ENCODE measurements at places on chromosomes 2 and 18. TPM values are rescaled to one million over a fixed set of nuclear protein-coding genes. Genes with fewer than 3 reads are reported as not detected.

Gene PRSS56
- total RNA-seq = not detected

Gene HOXD11
- not detected for total RNA-seq

DNA sequence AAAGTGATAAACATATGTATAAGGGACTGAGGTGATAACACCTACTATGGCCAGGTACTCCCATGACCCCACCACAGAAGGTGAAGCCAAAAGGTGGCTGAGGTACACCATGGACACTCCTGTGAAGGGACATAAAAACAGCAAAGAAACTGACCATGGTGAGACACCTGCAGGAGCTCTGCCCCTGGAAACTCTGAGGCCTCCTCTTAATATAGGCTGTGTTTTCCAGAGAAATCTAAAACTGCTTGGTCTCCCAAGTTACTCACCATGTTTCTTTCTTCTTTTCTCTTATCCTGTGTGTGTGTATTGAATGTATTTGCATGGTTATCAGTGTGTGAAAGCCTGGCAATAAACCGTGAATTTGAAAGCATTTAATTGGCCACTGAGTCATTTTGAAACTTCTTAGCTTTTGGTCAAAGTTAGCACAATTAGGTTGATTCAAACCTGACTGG is 739.3 kb upstream of the GCFC2 start:
- no peak for DNase-seq

- peak; percentile 44 for DNase-seq
These were observed 15.0 kb upstream of the SERPINB3 start for GRCh38 chr18:63676526-63677323.

DNA sequence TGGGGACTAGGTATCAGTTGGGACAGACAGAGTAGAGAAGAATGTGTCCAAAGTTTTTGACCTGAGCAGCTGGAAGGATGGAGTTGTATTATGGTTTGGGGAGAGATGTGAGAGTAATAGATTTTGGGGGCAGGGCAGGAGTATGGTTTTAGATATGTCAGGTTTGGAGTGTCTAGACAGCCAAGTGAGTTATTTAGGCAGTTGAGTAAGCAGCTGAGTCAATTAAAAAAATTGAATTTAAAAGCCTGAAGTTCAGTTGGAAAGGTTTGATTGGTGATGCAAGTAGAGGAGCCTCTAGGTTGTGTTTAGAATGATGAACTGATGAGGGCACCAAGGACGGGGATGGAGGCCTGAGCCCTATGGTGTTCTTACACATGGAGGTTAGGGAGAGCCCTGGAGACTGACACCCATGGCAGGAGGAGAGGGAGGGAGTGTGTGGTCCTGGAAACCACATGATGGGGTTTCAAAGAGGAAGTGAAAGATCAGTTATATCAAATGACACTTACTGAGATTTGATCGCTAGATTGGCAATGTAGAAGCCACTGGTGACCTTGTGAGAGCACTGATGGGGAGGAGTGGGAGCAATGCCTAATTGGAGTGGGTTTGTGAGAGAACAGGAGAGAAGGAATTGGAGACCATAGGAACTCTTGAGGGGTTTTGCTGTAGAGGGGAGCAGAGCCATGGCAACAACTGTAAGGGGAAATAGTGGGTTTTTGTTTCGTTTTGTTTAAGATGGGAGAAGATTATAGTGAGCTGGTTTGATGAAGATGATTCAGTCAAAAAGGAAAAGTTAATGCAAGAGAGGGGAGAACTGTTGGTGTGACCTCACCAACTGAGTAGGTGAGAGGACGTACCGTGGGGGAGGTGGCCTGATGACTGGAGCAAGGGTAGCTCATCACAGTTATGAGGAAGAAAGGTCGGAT is 10.3 kb downstream of the ITGA6 start:
- DNase-seq = no peak

DNA sequence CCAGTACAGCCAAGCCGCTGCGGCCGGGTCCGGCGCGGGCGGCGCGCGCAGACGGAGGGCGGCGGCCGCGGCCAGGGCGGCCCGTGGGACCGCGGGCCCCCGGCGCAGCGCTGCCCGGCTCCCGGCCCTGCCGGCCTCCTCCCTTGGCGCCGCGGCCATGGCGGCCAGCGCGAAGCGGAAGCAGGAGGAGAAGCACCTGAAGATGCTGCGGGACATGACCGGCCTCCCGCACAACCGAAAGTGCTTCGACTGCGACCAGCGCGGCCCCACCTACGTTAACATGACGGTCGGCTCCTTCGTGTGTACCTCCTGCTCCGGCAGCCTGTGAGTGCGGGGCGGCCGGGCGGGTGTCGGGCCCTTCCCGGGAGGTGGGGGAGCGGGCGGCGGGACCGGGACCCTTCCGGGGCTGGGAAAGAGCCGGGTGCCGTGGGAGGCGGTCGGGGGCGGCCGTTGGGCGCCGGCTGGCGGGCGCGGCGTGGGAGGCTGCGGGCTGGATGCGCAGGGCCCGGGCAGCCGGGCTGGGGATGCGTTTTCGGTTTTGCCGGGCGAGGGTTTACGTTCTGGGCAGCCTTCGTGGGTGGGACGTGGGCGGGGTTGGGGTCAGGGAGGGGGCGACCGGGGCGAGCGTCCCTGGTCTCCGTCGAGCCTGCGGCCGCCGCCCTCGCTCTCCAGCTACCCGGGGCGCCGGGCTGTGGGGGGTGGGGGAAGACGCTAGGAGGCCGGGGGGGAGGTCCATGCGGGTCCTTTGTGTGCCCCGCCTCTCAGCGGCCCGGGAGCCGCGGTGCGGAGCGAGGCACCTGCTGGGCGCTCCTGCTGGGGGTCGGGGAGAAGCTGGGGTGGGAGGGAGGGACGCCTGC is 537 bp downstream of the AGFG1 start:
- DNase-seq = no peak

All from HCT116 (cell line).